Esophagus muscularis mucosa (tissue), 4 donors: ENCODE measurements at places on chromosomes 12 and 14.

GRCh38 chr12:3293446-3294161 is 197.4 kb upstream of the PRMT8 start:
- DNase-seq: no peak

- peak; percentile 47 for DNase-seq
Measured at GRCh38 chr14:20652996-20653975, 11.8 kb upstream of the OR6S1 start.

DNA sequence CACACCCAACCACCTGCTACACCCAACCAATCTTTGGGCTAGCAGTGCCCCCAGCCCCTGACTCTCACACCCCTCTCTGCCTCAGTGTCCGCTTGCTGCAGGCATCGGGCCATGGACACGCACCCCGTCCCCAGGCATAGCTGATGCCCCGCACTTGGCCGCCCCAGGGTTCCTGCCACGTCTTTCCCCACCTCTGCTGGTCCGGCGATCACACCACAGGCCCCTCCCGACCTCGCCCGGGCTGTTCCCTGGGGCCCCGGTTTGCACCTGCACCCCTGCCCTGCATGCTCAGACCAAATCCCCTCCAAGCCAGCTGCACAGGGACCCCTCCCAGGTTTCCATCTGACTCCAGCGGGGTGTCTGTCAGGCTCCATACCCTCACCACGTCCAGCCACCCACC is 38.3 kb downstream of the BEGAIN start:
- no peak for DNase-seq

DNA sequence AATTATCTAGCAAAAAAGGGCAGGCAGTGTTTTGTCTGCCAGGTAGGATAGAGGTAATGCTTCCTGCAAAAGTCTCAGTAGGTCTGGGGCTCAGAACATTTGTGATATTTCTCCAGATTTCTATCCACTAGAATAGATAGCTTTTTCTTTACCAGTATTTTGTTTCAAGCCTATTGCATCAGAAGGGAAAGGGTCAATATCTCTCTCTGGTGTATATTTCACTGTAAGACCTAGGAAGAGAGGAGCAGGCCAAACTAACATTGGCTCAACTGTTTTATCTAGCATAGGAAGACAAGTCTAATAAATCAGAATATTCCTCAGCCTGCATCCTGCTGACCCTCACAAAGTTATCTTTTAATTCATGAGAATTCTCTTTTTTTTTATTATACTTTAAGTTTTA is 106.7 kb upstream of the DAAM1 start:
- no peak for DNase-seq

DNA sequence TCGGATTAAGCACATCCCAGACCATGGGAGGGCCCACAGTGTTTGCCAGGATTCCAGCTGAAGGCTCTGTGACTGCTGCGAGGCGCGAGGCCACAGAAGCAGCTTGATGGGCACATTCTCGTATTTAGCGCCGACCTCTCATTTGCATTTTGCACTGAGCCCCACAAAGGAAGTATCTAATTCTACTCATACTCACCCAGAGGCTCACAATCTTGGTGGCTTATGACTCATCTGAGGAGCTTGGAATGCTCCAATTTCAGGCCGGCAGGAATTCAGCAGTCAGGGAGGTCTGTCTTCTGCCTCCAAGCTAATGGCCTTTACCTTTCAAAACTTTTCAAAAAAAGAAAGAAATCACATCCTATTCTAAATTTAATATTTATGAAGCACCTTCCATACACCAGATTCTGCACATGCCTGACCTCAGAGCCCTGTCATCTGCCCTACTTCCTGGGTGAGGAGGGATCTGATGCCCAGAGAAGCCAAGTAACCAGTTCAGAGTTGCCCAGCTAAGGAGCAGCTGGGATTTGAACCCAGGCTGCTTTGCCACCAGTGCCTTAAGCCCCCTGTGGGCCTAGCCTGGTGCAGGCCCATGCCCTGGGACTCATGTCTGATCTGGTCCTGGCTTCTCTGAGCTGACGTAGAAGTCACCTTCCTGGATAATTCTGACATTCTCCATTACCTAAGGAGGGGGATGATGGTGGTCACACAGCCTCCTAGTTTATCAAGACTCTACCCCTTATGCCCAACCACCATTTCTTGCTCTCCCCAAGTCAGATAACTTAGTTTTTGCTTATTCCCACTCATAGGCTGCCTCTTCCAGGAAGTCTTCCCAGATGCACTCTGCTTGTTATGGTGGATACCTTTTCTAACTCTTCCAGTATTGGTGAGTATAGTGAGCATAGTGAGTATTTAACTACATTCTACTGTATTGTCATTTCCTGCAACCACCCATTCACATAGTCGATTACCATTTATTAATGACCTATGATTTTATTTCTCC is 198.9 kb downstream of the RBM19 start:
- no peak for DNase-seq

DNA sequence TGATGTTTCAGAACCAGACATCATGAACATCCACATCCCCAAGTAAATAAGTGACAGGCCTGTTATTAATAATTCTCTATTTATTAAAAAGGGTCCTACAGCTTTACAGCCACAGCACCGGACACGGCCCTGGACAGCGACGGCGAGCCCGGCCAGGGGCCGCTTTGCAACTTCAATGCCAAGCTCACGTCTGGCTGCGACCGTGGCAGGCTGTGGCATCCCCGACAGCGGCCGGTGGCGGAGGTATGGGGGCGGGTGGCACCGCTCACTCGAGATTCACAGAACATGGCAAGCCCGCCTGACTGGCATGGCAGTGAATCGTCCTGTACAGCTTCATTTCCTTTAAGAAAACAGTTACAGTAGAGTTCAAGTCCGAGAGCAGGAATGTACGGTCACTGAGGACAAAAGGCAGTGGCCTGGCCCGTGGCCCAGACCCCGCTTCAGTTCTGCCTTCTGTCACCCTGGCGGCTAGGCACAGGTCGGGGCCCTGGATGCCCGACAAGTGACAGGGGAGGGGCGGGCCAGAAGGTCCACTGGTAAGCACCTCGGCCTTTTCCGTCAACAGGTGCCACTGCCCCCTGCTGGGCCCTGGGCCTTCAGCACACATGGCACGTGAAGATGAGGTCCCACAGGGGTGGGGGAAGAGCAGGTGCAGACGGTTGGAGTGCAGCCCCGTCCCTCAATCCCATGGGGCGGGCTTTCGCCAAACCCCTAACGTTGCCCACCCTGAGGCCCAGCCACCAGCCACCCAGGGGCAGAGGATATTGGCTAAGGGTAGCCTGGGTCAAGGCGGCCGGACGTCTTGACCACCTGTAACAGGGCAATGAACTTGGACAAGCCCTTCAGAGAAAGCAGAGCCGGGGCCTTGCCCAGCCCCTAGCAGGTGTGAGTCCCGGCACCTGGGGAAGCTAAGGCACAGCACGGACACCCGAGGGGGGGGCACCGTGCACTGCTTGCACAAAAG is 30.3 kb downstream of the HIP1R start:
- no peak for DNase-seq

DNA sequence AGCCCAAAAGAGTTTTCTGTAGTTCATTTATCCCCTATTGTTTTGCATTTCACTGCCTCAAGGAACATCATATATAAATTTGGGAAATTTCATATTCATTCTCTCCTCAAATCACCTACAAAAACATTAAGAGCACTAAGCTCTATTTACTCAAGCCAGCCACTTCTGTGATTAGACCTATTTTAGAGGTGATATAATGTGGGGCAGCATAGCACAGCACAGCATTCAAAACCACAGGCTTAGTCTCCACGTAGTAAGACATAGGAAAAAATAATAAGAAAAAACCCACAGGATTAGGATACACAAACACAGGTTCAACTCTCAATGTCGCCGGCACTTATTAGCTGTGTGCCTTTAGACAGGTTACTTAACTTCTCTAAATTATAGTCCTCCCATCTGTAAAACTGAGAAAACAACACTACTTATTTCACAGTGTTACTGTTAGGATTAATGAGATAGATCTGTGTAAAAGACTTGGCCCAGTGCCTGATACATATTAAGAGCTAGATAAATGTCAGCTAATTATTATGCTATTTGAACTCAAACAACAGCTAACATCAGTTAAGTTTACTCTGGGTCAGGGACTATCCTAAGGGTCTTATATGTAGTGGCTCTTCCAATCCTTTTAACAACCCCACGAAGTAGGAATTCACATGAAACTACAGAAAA is 20.3 kb downstream of the DCAF5 start:
- no peak for DNase-seq

- no peak for DNase-seq
Measured at GRCh38 chr14:20427231-20428009, 8.5 kb downstream of the KLHL33 start.

DNA sequence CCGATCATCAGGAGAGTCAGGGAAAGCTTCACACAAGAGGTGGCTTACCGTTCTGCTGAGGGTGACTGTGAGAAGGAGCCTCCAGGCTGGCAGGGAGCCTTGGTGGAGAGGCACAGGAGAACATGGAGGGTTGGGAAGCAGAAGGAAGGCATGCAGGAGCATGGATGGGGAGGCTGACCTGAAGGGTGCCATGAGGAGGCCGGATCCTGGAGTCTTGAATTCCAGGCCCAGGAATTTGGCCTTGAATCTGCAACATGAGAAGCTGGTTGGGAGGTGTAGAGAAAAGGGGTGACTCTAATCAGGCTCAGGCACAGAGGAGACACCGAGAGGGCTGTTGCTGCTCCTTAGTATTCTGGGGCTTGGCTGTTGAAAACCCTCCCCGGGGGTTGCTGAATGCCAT is 130.2 kb downstream of the PELI2 start:
- no peak for DNase-seq

DNA sequence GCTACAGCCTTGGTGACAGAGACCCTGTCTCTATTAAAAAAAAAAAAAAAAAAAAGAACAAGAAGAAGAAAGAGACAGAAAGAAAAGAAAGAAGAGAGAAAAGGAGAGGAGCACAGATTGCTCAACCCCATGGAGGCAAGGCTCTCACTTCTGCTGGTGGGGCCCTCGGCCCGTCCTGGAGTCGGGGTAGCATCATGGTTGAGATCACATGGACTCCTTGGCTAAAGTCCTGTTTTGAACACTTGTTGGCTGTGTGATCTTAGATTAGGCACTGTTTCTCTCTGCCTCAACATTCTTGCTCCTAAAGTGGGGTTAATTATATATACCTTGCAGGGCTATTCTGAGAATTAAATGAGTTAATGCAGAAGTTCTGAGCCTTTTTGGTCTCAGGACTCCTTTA is 207.7 kb downstream of the CACNA1C start:
- DNase-seq: no peak

GRCh38 chr12:121791671-121792551 is 1.6 kb downstream of the RHOF start:
- DNase-seq: no peak

- DNase-seq: no peak
Measured at GRCh38 chr12:107759410-107759809, 1.5 kb downstream of the PRDM4 start.

GRCh38 chr14:34568803-34569202 is 29.3 kb upstream of the EAPP start:
- DNase-seq: no peak

GRCh38 chr14:39185256-39186049 is 10.4 kb downstream of the PNN start:
- DNase-seq: no peak

GRCh38 chr12:130783110-130783715 is 55.8 kb downstream of the STX2 start:
- no peak for DNase-seq

DNA sequence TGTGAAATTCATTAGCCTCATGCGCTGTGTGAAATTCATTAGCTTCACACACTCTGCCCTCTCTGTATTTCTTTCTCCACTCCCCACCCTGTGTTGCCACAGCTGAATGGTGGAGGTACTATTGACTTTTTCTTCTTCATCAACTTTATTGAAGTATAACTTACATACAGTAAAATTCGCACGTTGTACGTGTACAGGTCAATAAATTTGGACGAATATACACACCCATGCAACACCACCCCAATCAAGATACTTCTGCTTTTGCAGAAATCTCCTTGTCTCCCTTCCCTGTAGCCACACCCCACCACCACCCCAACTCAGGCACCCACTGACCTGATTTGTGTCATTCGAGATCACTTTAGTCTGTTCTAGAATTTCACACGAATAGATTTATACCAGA is 51.8 kb downstream of the FBXL14 start:
- DNase-seq: no peak

DNA sequence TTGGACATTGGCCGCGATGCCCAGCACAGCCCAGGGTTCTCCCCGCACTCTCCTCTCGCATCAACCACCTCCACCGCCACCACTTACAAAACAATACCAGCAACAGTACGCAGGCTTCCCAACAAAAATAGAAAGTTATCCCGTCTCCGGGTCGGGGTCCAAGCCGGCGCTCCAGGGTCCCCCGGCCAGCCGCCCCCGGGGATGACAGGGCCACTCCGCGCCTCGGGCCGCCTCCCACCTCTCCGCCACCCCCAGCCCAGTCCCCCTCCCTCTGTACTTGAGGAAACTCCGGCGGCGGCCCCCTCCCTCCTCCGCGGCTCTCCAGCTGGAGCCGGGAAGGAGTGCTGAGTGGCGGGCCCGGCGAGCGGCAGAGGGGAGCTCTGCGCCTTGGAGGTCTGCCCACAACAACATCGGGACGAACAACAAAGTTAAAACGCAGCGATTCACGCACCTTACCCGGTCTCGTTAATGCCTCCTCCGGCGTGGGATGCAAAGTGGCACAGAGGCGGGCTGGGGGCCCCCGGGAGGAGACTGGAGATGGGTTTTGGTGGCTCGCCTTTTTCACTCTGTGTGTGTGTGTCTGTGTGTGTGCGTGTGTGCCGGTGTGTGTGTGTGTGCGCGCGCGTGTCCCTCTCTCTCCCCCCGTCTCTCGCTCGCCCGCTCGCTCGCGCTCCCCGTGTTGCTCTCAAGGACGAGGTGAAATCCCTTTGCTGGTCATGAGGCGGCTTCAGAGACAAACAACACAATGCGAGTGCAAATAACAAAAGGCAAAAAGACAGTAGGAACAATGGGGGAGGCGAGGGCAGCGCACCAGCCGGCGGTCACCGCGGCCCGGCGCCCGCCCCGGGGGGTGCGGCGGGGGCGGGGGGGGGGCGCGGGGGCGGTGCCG is 386.8 kb downstream of the BCAT1 start:
- no peak for DNase-seq
